Urinary bladder (tissue), 4 donors: ENCODE measurements at places on chromosomes 4 and X. TPM values are rescaled to one million over a fixed set of nuclear protein-coding genes. Genes with fewer than 3 reads are reported as not detected.

- no peak for DNase-seq
Observed at GRCh38 chr4:1910643-1911042, 39.5 kb downstream of the NSD2 start.

GRCh38 chr4:47382846-47383360, 80.6 kb downstream of the COMMD8 start:
- DNase-seq, result no peak

GRCh38 chr4:118950224-118950623, 61.6 kb downstream of the SYNPO2 start:
- DNase-seq, result no peak

DNA sequence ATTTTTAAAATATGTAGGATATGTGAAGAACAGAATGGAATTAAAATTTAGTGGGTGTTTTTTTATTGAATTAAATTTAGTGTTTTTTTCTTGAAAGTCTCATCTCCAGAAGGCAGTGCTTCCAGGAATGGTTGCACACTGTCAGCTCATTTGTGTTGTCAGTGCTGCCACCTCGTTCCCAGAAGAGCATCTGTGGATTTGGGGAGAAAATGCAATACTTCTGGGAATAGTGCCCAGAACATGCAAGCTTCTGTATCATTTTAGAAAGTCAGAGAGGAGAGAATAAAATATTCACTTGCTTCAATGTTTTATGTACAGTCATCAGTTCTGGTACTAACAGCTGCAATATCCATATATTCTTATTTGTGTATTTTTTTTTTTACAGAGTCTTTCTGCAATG, 608.8 kb downstream of the PCDH7 start:
- no peak for DNase-seq

- DNase-seq, result no peak
Observed at GRCh38 chr4:101973361-101973760, 182.8 kb downstream of the BANK1 start.

Gene SH3TC1
- 20.5 TPM for total RNA-seq

Gene HPGDS
- 19.3 TPM for total RNA-seq

GRCh38 chr4:142120921-142121320, 484.5 kb downstream of the IL15 start:
- no peak for DNase-seq

- no peak for DNase-seq
Observed at GRCh38 chr4:120065974-120066516, 603 bp downstream of the MAD2L1 start.

DNA sequence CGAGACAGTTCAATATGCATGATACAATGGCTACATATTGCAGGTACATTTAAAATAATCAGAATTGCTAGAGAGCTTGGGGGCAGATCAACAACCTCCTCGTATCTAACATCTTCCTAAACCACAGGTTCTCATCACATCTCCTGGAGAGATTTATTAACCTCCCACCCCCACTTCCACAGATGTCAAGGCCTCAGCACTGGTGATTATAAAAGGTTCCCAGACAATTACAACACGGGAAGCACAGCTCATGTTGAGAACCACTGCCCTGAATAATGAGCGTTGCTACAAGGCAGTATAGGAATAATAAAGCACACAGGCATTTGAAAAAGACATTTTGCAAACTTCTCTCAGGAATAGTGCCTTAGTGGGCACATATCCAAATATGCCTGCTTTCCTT, 42.8 kb downstream of the ELOVL6 start:
- DNase-seq, result no peak

DNA sequence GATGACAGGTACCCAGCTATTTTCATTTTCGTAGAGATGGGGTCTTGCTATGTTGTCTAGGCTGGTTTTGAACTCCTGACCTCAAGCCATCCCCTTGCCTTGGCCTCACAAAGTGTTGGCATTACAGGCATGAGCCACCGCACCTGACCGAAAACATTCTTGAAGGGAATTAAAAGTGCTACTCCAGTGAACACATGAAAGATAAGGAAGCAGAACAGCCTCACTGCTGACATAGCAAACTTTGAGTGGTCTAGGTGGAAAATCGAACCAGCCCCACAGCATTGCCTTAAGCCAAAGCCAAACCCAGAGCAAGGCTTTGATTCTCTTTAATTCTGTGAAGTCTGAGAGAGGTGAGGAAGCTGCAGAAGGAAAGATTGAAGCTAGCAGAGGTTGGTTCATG, 65.1 kb downstream of the KDM6A start:
- no peak for DNase-seq

DNA sequence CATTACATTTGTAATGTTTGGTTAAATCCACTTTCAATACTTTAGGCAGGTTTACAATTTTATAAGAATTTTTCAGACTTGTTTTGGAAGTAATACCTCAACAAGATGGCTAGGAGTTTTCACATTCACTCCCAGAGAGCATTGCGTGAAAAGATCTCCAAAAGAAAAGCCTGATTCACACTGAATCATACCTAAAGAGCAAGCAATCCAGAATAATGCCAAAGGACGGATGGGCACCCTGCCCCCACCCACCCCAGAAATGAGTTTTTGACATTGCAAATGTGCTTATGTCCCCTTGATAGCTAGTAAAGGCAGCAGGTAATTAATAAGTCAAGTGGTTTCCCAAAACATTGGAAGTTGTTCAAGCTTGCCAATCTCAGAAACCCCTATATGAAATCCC, 557.7 kb upstream of the TENM3 start:
- no peak for DNase-seq

GRCh38 chr4:188903986-188904385, 764.7 kb downstream of the TRIML1 start:
- no peak for DNase-seq

DNA sequence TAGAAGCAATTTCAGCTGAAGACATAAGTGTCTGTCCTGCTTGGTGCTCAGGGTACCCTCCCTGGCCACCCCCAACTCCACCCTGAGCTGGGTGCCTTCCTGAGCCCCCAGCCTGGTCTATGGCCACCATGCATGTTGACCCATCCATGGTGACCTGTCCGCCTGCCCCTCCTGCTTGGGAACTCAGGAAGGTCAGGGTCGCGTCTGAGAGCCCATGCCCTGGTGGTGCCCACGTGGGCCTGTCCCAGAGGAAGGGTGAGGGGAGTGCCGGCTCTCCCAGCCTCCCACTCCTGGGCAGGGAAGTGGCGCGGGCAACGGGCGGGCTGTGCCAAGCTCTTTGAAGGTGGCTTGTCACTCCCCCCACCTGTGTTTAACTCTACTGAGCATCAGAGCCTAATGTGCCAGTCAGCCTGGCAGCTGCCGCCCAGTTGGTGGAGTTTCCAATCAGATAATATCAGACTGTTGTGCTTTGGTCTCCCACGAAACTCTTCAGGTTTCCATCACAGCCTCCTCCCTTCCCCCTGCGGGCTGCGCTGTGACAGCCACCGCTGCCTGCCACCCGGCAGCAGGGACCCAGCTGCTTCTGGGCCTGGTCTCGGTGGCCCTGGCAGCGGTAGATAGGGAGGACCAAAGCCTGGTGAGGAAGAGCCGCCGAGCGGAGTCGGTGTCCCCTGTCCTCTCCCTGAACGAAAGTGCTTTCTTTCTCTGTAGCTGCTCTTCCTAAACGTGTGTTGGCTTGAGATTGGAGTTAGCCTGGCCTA, 4.8 kb downstream of the SH3BP2 start:
- DNase-seq, result no peak

DNA sequence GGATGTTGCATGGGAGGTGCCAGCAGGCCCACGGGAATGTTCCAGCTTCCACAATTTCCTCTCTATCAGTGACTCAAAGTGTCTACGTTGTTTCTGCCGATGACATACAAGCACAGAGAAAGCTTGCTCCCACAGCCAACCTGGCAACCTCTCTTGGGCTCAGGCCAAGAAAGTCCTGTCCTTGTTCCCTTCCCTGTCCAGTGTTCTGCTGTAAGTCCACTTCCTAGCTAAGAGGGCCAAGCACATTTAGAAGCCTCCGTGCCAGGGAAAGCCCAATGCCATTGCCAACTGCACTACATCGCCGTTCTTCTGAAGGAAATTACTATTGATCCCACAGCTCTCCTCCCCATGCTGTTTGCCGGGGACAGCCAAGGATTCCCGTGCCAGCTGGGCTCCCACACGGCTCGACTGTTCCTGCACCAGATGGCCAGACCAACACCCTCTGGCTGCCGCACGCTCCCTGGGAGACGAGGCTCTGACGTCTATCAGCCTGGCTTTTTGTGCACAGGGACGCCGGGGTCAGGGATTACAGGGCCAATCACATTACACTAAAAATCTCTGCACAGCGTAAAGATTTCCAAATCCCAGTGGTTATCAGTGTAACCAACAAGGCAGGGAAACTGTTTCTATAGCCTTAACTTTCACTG, 284.0 kb downstream of the BCOR start:
- DNase-seq, result no peak

Gene MAGEA2
- total RNA-seq, result not detected

Gene NXF2
- total RNA-seq, result not detected

- no peak for DNase-seq
Observed at GRCh38 chr4:99436462-99436861, 1.3 kb upstream of the ADH7 start.

- DNase-seq, result no peak
Observed at GRCh38 chr4:40564004-40564403, 65.7 kb downstream of the RBM47 start.

- no peak for DNase-seq
Observed at GRCh38 chrX:39152106-39152649, 350.9 kb downstream of the MID1IP1 start.

GRCh38 chr4:139007640-139008039, 7.9 kb upstream of the NOCT start:
- no peak for DNase-seq

DNA sequence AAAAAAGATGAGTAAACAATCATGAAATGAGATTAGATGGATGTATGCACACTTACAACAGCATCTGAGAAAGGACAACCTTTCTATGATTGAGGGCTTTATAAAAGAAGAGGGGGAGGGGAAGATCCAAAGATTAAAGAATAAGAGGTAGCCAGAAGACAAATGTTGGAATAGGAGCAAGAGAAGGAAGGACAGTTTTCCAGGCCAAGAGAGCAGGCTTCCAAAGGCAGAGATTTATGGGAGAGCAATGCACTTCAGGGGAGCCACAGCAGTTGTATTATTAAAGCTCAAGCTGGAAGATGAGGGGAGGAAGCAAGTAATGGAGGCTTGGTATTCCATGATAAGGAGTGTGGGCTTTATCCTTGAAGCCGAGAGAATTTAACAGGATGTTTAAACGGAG, 110.3 kb upstream of the PTPN13 start:
- no peak for DNase-seq

Gene PAGE2B
- not detected for total RNA-seq

DNA sequence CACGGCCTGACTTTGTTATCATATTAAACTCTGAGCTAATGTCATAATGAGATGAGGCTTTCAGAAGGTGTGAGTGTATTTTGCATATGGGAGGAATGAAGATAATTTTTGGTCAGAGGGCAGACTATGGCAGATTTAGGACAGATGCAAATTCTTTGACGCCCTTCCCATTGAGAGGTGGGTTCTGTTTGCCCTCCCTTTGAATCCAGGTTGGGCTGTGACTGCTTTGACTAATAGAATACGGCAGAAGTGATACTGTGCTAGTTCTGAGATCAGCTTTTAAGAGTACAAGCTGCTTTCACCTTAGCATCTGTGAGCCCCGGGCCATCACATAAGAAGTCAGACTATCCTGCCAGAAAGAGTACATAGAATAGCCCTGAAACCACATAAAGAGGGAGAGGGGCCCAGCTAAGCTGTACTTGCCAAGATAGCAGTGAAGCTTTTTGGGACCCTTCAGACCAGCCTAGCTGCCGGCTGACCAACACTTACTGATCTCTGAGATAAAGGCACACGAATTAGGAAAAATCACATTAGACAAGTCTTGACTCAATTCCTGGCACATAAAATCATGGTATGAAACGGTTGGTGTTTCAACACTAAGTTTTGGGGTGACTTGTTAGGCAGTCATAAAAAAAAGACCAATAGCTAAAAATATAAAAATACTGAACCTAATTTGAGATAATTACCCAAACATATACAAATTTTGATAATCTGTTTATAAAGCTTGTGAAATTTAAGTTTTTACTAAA, 166.7 kb upstream of the SH3RF1 start:
- DNase-seq, result no peak

Gene WDR17
- total RNA-seq, result 7.1 TPM

- no peak for DNase-seq
Observed at GRCh38 chr4:83250687-83251446, 33.7 kb downstream of the COQ2 start.

DNA sequence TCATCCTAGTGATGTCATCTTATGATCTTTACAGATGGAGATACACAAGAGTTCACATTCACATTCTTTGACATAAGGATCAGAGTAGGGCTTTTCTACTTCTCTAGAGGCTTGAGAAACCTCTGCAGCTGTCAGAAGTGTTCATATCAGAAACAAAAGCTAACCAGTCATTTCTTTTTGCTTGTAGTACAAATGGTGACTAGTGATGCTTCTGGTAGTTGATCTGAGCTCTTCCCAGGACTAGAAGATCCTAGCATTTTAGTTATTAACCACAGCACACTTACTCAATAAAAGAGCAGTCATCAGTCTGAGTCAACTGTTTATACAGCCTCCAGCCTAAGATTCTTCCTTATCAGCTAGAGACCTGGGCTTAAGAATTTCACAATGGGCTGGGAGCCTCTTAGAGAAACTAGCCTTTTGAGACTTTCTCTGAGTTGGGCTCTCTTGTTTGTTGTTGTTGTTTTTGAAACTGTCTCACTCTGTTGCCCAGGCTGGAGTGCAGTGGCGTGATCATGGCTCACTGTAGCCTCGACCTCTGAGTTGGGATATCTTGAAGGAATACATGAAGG, 84.1 kb downstream of the TMEM164 start:
- no peak for DNase-seq

DNA sequence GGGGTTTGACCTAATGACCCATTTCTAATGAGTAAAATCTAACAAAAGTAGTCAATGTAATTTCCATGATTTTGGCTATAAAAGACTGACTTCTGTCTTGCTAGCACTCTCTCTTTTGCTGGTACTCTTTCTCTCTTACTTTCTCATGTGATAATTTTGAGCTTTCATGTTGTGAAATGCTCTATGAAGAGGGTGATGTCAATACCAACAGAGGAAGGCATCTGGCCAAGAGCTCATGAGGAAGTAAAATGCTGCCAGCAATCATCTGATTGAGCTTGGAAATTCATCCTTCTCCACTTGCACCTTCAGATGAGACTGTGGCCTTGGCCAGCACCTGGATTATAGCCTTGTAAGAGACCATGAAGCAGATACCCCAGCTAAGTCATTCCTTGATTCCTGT, 347.7 kb downstream of the HS3ST1 start:
- no peak for DNase-seq

- DNase-seq, result no peak
Observed at GRCh38 chr4:2402048-2402842, 16.2 kb downstream of the ZFYVE28 start.
